Aorta (tissue), 5 donors: ENCODE measurements at places on chromosomes 16 and 17. TPM values are rescaled to one million over a fixed set of nuclear protein-coding genes. Genes with fewer than 3 reads are reported as not detected.

DNA sequence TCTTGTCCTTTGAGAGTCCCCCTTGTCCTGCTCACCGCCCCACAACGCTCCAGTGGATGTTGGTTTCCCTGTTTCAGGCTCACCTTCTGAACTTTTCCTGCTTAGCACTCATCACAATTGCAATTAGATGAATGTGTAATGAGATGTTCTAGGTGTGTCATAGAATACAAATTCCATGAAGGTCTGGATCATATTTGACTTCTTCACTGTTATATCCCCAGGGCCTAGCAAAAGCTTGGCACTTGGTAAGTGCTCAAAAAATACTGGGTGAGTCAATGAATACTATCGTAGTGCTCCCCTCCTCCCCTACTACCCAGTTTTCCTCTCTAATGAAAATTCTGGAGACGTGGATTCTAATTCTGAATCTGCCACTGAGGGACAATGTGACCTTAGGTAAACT, 33.1 kb downstream of the DNAH3 start:
- no peak for DNase-seq

- DNase-seq = peak; percentile 56
These were observed 4.8 kb upstream of the MEAK7 start for GRCh38 chr16:84509032-84509950.

Gene CACNG3
- not detected for polyA plus RNA-seq

DNA sequence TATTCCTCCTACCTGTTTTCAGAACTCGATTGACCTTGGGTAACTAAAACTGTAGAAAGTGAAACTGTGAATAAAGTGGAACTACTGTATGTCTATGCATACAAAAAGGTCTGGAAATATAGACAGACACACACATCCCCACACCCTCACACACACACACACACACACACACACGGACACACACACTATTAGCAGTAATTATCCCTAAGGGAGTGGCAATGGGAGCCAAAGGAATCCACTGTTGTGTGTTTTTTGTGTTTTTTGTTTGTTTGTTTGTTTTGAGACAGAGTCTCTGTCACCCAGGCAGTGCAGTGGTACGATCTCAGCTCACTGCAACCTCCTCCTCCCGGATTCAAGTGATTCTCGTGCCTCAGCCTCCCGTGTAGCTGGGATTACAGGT, 26.6 kb upstream of the SRCIN1 start:
- DNase-seq = no peak

DNA sequence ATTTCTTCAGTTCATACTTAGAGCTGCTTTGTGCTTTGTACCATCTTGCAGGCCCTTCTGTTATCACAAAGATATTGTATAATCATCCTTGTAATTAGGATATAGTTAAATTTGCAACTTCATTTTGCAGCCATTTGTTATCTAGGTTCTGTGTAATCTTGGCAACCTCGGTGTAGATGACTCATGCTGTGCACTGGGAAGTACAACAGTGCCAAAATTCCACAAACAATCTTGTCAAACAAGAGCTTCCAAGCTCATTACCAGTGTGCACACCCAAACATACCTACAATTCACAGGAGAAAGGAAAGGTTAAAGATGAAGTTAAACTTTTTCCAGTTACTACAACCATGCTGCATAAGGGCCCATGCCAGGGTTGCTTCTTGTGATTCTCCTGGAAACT, 1231.8 kb downstream of the CDH11 start:
- no peak for DNase-seq

GRCh38 chr17:10549096-10549842, at the start of gene MYH2:
TSS of gene MYH2 (minus strand) at chr17:10549658. CDS start at chr17:10547920, 1,738 bp downstream.
- DNase-seq = no peak

GRCh38 chr17:67324330-67324729, 42.0 kb downstream of the PSMD12 start:
- no peak for DNase-seq

Gene FOXO3B
- not detected for polyA plus RNA-seq

Gene AXIN2
- polyA plus RNA-seq = 10.1 TPM

GRCh38 chr16:47363761-47364160, 97.1 kb downstream of the ITFG1 start:
- no peak for DNase-seq

DNA sequence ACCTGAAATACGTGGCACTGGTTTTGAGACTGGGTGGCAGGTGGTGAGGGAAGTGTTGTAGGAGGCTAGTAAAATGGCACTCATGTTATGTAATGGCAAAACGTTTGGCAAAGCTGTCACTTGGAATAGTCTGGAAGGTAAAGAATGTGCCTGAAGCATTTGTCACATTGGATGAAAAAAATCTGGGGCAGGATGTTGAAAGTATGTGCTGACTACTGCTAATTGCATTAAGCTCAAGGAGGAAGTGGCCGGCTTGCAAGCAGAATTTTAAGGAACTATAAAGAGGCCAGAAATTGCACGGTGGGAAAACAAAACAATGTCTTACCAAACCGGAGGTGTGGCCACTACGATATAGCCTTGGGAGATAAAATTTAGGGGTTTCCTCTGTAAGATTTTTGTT, 26.6 kb upstream of the NLRP1 start:
- no peak for DNase-seq

DNA sequence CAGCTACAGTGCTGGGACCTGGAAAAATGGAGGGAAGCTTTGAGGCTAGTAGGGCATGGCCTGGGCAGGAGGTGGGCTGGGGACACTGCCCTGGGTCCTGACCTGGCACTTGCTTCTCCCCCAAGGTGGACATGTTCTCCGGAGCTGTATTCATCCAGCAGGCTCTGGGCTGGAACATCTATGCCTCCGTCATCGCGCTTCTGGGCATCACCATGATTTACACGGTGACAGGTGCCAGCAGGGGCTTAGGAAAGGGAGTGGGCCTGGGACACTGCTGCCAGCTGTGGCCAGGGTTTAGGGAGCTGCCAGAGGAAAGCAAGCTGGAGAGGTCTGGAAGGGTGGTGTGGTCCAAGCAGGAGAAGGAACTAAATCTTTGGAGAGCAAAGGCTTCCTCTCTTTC, 3.1 kb downstream of the SLC5A2 start:
- no peak for DNase-seq

DNA sequence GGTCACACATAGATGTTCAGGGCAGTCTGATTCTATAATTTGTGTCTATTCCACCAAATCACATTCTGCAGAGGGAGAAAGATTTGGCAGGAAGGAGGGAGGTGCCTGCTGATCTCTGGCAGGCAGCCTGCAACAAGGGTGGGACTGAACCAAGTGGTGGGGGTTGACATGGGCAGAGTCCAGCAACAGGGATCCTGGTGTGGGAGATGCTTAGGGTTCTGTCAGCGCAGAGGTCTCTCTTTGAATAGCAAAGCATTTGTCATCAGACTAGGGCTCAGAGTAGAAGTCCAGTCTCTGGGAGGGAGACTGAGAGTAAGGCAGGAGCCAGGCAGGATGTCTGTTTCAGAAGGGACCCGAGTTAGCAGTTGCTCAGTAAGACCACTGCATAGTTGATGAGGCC, 94.6 kb downstream of the UTP18 start:
- DNase-seq = no peak

DNA sequence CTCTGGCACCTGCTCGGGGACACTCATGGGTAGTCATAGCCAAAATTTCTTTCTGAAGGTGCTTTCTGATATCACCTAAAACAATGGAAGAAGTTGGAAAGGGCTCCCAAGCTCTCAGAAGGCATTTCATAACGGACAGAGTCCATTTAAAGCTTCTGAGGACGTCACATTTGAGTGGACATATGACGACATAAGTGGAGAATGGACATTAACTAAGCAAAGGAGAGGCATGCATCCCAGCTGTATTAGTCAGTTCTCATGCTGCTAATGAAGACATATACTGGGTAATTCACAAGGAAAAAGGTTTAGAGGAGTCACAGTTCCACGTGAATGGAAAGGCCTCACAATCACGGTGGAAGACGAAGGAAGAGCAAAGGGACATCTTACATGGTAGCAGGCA, 260.2 kb upstream of the DYNLRB2 start:
- no peak for DNase-seq

- DNase-seq = no peak
These were observed 146.4 kb downstream of the IRX3 start for GRCh38 chr16:54140057-54140787.

GRCh38 chr17:5127910-5128309, 12.1 kb downstream of the USP6 start:
- no peak for DNase-seq

Gene CLEC19A
- not detected for polyA plus RNA-seq

DNA sequence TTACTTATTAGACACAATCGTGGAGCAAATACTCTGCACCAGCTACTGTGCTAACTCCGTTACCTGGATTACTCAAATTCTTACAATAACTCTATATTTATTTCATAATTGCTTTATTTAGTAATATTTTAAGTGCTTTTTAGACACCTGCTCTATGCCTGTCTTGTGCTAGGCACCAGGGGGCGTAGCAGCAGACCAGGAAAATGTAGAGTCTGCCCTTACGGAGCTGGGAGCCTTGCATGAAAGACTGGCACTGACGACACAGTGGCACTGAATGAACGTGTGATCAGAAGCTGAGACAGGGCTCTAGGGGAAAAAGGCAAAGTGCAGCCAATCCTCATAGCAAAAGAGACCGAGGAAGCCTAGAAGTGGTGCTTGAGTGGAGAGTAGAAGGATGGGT, 486.5 kb downstream of the CDH13 start:
- DNase-seq = no peak

GRCh38 chr17:74601944-74602572, 10.0 kb upstream of the CD300LD start:
- no peak for DNase-seq

- no peak for DNase-seq
These were observed 17.8 kb upstream of the CRK start for GRCh38 chr17:1473841-1474240.

- no peak for DNase-seq
These were observed 120.6 kb downstream of the XYLT1 start for GRCh38 chr16:17350207-17350606.

DNA sequence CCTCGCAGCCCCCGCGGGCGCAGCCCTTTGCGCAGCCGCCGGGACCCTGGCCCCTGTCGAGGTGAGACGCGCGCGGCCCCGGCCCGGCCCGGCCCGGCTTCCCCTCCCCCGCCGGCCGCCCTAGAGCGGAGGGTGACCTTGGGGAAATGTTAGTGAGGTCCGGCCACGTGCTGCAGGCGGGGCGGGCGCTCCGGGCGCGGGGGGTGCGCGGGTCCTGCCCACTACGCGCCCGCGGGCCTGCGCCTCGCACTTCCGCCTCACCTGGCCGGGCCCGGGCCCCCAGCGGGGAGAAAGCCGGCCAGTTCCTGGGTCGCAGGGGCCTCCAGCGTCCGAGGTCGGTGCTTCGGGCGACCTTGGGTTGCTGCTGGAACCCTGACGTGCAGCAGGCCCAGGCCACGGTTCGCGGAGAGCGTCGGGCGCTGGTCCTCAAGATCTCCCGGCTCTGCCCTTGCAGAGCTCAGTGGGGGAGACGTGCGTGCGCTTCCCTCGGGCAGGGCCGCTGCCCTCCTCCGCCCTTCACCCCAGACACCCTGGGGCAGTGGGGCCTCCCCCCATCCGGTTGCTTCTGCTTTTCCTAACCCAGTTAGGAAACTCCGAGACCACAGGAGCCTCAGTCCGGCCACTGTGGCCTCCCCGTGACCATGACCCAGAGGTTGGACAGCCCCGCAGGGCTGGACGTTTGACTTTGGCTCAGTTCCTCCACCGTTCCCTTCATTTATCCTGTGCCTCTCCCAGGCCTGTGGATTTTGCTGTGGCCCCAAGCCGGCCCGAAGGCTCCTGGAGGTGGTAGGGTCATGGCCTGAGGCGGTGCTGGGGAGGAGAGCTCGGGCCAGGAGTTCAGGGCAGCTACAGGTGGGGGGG, 791 bp downstream of the MCRIP2 start:
- DNase-seq = no peak

DNA sequence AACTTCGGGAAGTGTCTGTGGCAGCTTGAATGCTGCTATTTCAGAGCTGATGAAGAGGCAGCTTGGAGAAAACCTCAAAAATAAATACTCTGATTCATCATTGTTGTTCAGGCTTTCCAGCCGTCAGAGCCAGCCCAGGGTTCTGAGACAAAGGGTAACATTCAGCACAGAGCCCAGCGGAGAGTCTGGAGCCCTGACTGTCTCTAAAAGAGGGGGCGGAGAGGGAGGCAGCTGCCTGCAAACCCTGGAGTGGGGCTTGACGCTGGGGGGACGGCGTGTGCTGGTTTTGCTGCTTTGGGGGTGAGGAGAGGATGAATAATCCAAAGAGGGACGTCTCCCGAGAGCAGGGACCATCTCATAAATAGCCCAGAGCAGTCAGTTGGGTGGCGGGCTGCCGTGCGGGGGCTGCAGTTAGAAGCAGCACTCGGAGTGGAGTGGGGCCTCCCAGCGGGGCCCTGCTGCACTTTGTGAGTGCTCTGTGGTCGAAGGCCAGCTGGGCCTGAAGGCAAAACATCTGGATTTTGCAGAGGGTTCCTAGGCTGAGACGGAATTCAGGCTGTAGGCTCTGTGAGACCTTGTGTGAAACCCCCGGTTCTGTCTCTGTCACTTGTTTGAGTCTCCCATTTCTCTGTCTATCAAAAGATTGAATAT, 237.8 kb downstream of the PRKCA start:
- DNase-seq = no peak

DNA sequence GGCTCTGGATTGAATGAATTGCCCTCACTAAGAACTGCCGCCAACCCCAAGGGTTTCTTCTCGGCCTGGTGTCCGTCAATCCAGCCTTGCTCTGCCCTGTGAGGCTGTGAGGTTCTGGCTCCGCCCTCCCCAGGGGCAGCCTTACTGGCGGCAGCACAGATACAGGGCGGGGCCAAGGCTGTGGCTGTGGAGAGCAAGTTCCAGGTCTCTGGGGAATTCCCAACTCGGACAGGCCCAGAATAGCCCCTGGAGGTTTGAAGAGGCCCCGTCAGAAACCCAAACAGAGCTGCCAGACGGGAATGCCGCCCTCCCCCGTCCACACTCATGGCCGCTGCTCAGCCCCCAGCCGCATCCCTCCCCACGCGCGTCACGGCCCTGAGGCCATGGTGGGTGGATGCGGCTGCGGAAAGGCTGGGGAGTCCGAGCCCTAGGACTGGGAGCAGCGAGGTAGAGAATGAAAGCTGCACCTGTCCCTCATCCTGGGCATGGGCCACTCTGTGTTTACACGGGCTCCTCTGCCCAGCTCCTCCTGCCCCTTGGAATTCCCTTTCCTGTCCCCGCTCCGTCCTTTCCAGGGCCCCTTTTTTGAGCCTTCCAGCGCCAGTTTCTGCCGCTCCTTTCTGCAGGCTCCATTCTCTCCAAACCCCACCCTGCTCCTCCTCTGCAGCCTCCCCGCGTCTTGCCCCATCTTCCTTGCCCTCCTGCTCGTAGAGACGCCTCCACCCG, 660 bp upstream of the PRRT2 start:
- DNase-seq = peak; percentile 98

DNA sequence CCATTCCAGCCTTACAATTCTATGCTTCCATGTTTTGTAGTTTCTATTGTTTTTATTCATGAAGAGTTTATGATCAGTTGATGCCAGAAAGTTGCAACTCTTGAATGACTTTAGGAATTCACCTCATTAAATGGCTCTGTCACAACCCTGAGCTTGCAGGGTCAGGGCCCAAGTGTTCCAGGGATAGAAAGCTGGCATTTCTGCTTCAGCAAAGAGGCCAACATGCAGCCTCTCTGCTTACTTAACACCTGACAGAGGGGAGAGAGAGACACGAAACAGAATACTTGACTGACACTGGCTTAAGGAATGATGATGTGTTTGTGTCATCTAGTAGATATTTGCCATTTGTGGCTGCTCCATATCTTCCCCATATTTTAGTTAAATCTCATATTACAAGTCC, 328.1 kb downstream of the CA10 start:
- DNase-seq = no peak

GRCh38 chr17:75872434-75873351, 5.7 kb downstream of the TRIM47 start:
- peak; percentile 93 for DNase-seq

Gene WNK4
- polyA plus RNA-seq = not detected

Gene DRC3
- 7.9 TPM for polyA plus RNA-seq

Gene MYH13
- polyA plus RNA-seq = not detected

GRCh38 chr16:8537691-8538342, 52.5 kb downstream of the TMEM114 start:
- DNase-seq = no peak
